ENCODE measurements at places on chromosomes 2 and 18. TPM values are rescaled to one million over a fixed set of nuclear protein-coding genes. Genes with fewer than 3 reads are reported as not detected.

DNA sequence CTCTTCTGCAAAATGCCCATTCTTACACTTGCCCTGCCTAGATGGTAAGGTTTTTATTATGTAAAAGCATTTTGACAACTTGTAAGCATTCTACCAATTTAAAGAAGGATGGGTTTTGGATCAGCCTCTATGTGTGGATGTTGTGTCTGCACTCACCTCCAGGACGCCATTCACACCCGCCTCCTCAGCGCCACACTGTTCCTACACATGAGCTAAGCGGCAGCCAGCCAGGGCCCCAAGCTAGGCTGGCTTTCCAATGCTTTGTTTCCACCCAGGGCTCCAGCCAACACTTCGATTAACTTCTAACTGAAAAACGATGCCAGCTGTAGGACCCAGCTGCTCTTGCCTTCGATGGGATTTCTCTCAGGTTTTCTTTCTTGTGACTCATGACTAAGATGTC lies 73.3 kb upstream of the FZD7 start:
- DNase-seq = no peak

DNA sequence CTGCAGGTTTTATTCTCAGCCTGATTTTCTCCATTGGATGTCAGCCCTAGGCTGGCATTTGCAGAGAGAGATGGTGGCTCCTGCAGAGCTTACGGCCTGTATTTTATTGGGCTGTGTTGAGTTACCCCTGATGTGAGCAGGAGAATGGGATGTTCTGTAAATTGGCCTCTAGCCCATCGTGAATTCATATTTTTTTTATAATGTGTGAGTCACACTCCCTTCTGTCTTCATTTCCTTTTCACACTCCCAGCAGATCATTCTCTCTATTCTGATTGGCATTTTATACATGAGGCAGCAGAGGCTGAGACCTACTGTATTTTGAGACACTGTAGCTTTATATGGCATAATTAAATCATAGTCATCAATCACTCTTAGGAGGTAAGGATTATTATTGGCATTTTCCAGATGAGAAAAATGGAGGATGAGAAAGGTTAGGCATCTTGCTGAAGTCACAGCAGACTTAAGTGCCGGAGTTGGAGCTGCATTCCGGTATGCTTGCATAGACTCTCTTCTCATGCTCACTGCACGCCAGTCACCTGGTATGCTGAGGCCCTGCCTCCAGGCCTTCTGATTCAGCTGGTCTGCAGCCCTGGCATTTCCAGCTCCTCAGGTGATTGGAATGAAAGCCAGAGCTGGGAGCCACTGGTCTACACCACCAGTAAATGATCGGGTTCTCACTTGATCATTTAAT lies 142.4 kb downstream of the NEDD4L start:
- peak; percentile 80 for DNase-seq

The KIF1A gene
- not detected for total RNA-seq

DNA sequence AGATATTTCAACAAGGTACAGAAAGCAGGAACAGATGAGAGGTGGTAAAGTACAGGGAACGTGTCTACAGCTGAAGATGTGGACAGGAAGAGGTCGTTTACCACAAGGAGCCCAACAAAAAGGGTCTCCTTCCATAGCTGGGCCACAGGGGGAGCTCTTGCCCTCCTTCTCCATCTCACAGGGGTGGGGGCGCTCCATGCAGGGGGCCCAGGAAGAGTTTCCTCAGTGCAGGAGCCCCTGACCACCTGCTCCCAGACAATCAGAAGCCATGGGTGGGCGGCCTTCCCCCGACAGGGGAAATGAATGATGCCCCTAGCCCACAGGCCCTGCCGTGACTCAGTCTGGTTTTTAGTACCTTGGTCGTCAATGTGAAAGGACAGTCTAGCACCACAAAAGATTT lies 163.6 kb upstream of the ZNF516 start:
- DNase-seq = peak; percentile 4

The RAPGEF4 gene
- total RNA-seq = not detected

- no peak for DNase-seq
These were observed 3.4 kb downstream of the PXDN start for GRCh38 chr2:1740716-1741589.

The ALK gene
- not detected for total RNA-seq

DNA sequence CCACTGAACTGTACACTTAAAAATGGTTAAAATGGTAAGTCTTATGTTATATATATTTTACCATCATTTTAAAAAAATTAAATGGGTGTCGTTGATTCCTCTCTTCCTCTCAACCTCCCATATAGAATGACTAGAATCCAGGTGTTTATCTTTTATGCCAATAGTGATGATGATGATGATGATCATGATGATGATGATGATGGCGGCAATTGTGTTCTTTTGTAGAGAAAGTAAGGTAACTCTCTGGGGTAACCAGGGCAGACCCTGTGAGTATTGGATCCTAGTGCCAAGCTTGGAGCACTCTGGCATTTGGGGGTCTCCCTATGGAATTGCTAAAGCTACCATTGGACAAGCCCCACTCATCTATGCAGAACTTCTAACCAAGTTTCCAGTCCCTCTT lies 113.6 kb downstream of the GLI2 start:
- no peak for DNase-seq

The ACTG2 gene
- not detected for total RNA-seq

The UPP2 gene
- not detected for total RNA-seq

DNA sequence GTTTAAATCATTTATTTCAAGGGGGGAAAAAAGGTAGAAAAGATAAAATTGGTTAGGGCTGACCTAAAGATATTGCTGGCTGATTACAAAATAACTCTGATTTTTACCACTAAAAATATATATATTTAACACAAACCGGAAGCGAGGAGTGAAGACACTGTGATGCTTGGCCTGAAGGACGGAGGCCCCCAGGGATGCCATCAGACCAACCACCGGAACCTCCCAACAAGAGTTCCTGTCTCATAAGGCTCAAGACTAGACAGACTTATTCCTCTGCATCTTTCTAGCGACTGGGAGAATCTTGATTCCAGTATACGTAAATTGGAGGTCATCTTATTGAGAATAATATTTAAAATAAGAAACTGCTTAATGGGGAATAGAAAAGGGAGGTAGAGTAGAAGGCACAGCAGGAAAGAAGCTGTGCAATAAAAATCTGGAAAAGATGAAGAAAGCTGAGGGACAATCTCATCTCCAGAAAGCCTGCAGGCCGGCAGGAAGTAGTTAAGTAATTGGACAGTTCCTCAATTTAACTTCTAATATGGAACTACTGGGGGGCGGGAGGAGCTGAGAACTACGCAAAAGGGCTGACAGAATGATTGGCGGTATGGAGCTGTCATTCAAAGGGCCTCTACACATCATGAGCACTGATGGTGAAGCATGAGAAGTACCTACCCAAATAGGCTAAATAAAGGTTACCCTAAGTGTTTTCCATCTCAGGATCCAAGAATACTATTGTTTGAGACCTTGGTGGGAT lies 91.1 kb downstream of the DTNB start:
- no peak for DNase-seq

GRCh38 chr2:225615514-225615913 lies 216.0 kb downstream of the NYAP2 start:
- DNase-seq = no peak

DNA sequence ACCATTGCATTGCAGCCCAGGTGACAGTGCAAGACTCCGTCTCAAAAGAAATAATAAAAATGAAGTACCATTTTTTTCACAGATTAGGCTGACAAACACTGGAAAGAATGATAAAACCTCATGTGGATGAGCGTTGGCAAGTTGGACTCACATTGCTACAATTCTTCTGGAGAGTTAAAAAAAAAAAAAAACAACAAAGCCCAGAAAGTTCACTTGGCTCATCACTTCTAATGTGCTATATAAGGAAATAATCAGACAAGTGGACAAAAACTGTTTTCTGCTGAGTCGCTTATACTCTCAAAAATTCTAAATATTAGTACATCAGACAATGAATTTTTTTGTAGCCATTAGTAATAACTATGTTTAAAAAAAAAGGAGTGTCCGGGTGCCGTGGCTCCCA lies 38.4 kb downstream of the PKP4 start:
- DNase-seq = no peak
